ENCODE measurements at places on chromosomes 5 and 9.

DNA sequence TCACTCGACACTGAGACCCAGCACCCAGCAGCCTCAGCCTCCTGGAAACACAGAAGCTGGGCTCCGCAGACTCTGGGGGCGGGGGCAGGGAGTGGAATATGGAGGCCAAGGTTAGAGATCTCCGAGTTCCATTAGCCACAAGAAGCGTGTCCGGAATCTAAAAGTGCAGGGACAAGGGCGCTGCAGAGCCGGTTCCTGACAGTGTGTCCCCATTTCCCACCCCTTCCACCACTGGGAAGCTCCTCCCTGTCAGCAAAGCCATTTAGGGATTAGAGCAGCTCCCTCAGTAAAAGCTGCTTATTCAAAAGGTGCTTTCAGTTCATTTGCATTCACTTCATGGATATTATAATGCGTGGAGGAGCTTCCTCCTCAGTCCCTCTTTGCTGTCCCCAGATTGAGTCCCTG is 74.1 kb upstream of the HSPA9 start:
- no peak for DNase-seq

DNA sequence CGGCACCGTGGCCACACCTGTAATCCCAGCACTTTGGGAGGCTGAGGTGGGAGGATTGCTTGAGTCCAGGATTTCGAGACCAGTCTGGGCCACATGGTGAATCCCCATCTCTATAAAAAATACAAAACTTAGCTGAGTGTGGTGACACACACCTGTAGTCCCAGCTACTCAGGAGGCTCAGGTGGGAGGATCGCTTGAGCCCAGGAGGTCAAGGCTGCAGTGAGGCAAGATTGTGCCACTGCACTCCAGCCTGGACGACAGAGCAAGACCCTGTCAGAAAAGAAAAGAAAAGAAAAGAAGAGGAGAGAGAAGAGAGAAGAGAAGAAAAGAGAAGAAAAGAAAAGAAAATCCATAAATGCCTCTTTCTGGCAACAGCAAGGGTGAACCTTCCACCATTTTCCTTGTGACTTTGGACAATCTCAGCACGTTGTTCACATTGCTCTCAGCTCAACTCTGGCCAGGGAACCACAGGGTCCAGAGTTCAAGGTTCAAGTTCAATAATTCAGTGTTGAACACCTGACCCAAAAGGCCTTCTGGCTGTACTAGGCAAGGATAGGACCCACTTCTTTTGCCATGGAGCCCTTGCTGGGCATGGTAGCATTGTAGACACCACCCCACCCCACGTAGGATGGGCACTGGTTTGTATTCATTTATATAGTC is 14.6 kb upstream of the DUSP1 start:
- no peak for DNase-seq

DNA sequence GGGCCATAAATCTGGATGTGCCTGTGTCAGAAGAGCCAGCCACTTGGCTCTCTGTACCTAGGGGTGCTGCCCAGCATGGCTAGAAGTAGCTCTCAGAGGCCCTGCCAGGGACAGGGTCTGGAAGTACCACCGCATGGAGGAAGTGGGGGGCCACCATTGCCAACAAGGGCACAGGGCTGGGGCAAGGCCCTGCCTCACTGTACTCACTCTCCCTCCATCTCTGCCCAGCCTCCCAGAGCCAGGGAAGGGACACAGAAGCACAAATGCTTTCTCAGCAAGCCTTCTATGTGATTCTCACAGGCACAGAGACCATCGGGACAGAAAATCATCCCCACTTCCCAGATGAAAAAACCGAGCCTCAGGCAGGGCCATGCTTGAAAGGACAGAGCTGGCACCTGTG is 138.1 kb downstream of the C5orf15 start:
- no peak for DNase-seq

DNA sequence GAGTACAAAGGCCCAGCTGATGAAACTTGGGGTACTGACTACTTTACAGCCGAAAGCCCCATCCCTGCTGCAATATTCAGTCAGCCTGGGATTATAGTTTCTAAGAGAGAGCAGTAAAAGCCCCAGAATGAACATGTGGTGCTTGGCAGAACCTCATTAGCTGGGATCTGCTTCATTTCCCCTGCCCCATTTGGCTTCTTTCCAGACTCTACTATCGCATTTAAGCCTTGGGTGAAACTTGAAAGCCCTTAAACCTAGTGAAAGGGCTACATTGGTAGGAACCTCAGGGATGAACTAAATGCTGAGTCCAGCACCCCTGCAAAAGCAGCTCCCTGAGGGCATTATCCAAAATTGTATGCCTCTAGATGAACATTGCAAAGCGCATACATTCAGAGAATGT is 631.1 kb downstream of the ACTL7B start:
- DNase-seq: no peak

- no peak for DNase-seq
These were observed 69.1 kb upstream of the OLFM1 start for GRCh38 chr9:135018306-135018915.

GRCh38 chr5:144684899-144685298 is 514.2 kb downstream of the KCTD16 start:
- DNase-seq: no peak

DNA sequence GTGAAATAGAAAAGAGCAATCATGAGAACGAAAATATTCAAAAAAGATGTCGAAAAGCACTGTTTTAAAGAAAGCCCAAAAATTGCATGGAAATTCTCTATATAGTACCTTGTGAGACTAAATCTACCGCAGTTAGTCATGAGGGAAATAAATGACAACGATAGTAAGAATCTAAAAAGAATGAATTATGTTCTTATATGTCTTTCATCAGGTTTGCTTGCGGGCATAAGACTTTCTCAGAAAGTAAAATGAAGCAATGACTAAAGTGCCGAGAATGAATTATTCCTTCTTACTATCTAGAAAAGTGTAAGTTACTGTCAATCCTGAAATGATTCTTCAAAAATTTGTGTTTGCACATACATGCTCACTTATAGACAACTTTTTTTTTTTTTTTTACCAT is 26.4 kb downstream of the PTPRD start:
- no peak for DNase-seq

- no peak for DNase-seq
These were observed 90.2 kb downstream of the NSUN2 start for GRCh38 chr5:6542421-6543345.

DNA sequence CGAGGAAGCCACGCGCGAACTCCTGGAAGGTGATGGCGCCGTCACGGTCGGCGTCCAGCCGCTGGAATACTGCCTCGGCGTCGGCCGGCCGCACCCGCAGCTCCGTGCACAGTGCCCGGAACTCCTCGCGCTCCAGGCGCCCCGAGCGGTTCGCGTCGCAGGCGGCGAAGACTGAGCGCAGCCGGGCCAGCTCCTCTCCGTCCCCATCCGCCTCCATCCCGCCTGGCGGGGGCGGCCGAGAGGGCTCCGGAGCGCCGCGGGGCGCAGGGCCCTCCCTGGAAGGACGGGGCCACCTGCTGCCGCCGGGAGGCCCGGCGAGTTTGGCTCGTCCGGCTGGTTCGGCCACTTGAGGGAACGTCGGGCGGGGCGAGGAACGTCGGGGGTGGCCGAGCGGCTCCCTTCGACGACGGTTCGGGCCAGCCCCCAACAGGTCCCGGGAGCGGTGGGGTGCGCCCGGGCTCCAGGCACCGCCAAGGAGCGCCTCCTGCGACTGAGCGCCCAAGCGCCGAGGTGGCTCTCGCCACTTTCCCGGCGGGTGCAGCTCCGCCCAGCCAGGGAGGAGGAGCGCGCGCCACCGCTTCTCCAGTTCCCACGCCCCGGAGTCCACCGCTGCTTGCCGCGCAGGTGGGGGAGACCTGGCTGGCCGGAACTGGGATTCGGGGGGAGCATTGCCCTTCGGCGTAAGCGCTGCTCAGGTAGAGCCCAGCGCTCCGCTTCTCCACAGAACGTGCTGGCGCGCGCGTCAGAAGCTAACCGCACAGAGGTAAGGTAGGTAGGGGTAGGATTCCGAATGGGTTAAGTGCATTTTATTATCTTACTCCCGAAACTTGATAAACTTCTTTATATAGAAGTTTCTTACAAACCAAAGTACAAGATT is at the start of gene RASEF:
Gene RASEF (minus strand): TSS at position 492 of the 877 bp plus-strand sequence. CDS start 275 bp downstream, at position 217.
- DNase-seq: no peak

DNA sequence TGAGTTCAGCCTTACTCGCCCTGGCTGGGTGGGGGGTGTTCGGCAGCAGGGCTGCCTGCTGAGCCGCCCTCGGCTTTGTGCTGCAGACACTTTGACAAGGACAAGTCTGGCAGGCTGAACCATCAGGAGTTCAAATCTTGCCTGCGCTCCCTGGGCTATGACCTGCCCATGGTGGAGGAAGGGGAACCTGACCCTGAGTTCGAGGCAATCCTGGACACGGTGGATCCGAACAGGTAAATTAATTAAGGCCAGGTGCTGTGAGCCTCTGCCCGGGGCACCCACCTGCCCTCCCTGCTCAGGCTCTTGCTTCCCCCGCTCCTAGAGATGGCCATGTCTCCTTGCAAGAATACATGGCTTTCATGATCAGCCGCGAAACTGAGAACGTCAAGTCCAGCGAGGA is 24.2 kb downstream of the DYNC2I2 start:
- DNase-seq: no peak

DNA sequence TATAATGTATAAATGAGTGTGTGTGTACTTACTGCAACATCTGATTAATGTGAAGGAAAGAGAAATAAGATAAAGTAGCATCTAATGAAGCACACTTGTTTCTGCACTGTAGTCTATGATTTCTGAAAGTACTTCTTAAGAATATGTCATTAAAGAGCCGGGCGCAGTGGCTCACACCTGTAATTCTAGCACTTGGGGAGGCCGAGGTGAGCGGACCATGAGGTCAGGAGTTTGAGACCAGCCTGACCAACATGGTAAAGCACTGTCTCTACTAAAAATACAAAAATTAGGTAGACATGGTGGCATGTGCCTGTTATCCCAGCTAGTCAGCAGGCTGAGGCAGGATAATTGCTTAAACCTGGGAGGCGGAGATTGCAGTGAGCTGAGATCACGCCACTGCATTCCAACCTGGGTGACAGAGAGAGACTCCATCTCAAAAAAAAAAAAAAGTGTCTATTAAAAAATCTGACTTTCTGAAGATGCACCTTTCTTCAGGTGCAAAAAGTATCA is 556.9 kb downstream of the PTPRD start:
- no peak for DNase-seq

DNA sequence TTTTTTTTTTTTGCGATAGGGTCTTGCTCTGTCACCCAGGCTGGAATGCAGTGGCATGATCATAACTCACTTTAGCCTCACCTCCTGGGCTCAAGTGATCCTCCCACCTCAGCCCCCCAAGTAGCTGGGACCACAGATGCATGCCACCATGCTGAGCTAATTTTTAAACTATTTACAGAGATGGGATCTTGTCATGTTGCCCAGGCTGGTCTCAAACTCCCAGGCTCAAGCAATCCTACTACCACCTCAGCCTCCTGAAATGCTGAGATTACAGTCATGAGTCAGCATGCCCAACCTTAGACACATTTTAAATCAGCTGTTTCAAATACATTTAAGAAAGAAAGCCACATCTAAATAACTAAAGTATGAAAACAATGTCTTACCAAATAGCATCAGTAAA is 439.0 kb downstream of the EBF1 start:
- no peak for DNase-seq

- no peak for DNase-seq
These were observed 132.3 kb upstream of the IRX2 start for GRCh38 chr5:2883771-2884170.

GRCh38 chr5:141855265-141856036 is 22.8 kb downstream of the PCDH1 start:
- no peak for DNase-seq
